Stimulated activated CD4-positive, alpha-beta T cell treated with anti-CD3 and anti-CD28 coated beads, Interleukin-15, amount 100 ng/mL, for 1 hour (primary cell): ENCODE measurements at places on chromosomes 4 and X.
A peak's percentile ranks its signal among the peaks of the same experiment; 100 is the strongest.

GRCh38 chr4:23881674-23882337 lies 8.0 kb downstream of the PPARGC1A start:
- no peak for DNase-seq

DNA sequence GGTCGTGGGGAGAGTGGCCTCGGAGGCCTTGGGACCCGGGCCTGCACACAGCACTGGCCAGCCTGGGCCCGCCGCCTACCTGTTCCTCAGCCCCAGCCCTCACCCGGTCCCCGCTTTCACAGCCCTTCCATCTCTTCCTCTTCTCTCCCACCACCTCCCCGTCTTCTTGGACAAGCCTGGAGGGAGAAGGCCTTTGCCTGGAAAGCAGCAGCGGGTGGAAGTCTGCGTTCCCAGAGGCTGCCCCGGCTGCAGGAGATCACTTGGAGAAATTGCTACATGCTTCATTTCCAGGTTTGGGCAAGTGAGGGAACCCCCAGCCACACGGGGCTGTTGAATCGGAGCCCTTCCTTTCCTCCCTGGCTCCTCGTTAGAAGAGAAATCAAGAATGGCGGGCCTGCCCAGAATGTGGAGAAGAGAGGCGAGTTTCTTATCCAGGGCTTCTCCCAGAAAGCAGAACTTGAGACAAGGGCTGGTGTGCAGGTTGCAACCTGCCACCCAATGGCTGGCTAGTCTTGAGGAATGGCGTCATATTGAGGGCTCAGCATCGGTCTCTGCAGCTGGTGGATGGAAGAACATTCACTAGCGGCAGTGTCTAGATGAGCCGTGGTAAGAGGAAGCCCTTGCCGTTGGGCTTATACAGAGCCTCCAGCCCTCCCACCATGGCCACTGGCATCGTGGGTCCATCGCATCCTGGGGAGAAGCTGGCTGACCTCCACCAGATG lies 1.2 kb upstream of the PDZD4 start:
- DNase-seq, result no peak

- no peak for DNase-seq
These were observed 495.0 kb upstream of the SLIT2 start for GRCh38 chr4:19756661-19757060.

GRCh38 chrX:148722966-148723365 lies 222.5 kb downstream of the AFF2 start:
- no peak for DNase-seq

DNA sequence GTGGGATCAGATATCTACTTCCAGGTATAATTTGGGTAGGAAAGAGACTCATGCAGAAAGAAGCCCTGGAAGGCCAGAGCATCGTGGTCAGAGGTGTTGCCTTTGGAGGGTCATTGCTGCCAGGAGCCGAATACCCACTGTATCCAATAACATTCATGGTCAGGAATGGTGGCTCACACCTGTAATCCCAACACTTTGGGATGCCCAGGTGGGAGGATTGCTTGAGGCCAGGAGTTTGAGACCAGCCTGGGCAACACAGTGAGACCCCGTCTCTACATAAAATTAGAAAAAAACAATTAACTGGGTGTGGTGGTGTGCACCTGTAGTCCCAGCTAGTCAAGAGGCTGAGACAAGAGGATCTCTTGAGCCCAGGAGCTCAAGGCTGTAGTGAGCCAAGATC lies 10.9 kb upstream of the F11 start:
- DNase-seq, result no peak

DNA sequence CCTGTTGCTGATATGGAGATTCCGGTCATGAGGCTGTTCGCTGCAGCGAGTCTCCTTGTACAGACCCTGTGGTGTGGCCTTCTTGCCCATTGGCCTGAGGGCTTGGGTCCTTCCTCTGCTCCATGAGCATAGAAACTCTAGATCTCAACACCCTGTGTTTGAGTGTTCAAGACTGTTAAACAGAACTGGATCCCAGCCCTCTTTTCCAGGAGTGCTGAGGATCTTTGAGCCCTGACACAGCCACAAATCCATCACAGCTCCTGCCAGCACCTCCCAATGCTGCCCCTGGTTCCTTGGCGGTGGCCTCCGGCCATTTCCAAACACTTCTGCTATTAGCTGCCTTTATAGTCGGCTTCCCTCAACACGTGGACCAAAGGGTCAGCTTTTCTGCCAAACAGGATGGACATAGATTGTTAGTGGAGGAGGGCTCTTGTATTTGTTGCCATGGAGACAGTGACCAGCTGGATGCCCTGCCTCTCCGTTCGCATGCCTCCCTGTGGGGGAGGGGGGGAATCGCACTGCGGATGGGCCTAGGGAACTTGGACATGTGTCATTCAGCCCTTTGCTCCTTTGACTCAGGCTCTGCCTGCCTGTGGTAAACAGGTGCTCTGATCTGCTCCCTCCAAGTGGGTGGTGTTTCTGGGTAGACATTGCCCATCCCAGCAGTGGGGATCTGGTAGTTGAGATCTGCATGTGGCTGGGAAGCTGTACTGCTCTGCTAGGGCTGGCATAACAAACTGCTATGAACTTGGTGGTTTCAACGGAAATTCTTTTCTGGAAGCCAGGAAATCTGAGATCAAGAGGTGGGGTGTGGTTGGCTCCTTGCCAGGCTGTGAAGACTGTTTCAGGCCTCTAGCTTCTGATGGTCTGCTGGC lies 6.9 kb upstream of the WDR1 start:
- DNase-seq, result no peak

GRCh38 chr4:6989331-6989923 lies 53.7 kb upstream of the TADA2B start:
- DNase-seq, result no peak

DNA sequence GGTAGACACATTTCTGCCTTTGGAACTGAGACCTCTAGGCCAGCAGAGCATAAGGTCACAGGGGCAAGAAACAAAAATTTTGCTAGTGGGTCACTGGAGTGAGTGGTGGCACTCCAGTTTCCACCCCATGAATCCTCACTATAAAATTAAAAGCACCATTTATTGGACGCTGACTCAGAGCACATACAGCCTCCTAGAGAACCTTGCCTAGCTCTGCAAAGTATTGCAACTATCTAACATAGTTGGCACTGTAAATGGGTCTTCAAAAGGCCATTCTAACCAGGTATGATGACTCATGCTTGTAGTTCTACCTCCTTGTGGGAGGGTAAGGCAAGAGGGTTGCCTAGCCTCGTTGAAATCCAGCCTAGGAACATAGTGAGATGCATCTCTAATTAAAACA lies 25.1 kb downstream of the RRAGB start:
- DNase-seq, result no peak

DNA sequence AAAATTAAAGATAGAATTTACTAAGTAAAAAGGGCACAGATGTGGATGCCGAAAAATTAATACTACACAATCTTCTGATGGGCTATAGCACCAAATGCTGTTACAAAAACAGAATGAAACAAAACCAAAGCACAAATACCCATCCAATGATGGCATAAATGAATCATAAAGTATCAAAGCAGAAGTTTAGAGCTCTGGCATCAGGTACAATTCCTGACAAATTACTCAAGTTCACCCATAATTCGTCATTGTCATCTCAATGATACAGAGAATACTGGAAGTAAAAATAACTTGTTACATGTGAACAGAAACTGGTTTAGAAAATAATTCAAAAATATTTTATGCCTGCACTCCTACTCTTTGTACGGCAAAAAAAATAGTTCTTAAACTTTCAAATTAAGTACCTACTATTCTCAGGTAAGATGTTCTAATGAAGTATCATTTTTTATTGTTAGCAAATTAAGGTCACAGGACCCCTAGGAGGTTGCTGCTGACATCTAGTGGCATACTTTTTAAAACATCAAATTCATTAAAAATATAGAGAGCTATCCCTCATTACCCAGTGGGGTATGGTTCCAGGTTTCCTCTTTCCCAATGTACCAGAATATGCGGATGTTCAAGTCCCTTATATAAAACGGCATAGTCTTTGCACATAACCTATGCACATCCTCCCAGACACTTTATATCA lies 126.1 kb downstream of the INPP4B start:
- no peak for DNase-seq

DNA sequence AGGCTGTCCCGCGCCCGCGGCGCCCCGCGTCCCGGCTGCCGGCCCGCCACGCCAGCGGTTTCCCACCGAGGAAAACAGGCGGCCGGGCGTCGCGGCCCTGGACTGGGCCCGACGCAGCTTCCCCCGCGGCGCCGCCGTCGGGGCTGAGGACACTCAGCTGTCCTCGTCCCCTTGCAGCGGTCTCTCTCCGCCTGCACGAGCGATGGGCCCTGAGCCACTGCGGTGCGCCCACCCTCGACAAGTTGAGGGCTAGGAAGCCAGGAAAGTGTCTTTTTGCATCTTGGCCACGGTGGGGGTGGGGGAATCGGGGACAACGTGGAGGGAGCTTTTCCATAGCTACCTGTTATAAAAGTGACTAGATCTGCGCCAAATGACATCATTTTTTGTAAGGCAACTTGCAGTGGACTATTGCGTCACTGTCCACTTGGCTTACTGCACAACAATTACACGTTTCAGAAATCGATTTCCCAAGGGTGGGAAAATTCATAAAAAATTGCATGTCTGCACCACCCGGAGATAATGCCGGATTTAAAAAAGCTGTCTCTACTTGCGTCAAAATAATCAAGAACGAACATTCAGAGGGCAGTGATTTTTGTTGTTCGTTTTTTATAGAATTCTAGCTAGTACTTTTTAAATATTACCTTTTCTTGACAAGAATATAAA lies 1.1 kb downstream of the KLHL15 start:
- peak; percentile 3 for DNase-seq

- no peak for DNase-seq
These were observed 52.5 kb downstream of the LINC00632 start for GRCh38 chrX:140762061-140762460.

DNA sequence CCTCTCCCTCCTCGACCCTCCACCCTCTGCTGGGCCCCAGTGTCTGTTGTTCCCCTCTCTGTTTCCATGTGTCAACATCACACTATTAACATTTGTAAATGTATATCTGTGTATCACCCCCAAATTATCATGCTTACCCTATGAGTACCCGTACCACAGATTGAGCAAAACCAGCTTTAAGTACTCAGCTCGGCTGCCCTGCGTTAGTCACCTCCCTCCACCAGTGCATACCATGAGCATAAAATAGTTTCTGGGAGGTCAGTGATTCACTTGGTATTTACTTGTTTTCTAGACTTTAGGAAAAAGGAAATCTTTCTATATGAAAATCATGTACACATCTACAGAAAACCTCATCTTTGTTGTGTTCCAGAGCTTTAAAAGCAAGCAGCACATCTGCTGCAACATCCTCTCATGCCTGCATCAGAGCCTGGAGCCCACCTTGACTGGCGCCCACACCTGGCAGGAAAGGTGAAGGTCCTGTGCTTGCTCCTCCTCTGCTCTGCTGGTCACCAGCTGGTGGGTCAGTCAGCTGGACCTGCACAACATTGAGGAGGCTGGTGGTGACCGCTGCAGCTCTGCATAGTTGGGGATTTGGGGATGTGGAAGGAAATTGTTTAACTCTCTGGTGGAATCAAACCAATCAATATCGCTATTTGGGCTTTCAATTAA lies 214.4 kb upstream of the KLF3 start:
- DNase-seq, result no peak

DNA sequence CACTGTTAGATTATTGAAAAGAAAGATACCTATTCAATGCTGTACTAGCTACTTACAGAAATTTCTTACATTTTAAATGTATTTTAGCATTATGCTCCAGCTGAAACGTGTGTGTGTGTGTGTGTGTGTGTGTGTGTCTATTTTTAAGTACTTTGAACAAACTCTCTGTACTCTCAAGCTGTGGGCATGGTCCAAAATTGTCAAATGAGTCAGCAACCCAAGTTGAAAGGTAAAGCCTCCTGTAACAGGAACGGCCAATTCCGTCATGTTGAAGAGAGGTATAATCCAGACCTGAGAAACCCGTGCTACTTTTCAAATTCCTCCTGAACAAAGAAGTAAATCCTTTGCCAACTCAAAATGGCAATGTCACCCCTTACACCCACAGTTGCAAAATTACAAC lies 20.5 kb downstream of the MAOB start:
- DNase-seq, result no peak

- DNase-seq, result no peak
These were observed 201.8 kb upstream of the NDST4 start for GRCh38 chr4:115315182-115315581.

GRCh38 chrX:41043674-41044345 lies 41.4 kb upstream of the USP9X start:
- DNase-seq, result no peak

DNA sequence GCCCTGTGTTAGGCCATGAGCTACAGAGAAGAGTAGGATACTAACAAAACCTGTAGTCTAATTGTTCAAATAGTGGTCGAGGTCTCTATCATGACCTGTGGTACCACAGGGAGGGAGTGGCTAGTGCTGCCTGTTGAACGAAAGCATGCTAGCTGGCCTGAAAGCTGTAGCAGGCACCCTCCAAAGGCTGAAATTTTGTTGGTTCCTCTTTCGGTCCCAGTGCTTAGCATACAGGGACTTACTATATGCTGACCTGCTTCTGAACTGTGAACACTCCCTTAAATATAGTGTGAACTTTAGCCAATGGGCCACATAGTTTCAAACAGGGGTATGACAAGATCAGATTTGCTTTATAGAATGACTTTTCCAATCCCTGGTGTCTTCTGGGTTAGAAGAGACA lies 113.4 kb downstream of the PJA1 start:
- DNase-seq, result no peak

DNA sequence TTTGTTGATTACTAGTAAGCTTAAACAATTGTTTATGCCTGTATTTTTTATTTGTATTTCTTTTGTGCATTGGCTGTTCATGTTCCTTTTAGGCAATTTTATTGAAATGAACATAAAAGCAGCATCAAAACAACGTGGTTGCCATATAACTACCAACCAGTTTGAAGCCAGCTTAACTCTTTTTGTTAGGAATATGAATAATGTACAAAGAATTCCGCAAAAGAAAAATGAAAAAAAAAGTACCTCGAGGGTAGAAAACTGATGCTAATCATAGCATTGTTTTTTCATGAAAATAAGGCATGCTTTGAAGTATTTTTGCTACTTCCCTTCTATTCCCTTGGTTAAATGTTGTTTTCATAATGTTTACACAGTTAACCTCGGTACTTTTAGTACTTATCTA lies 1024.0 kb upstream of the SLIT2 start:
- DNase-seq, result no peak

DNA sequence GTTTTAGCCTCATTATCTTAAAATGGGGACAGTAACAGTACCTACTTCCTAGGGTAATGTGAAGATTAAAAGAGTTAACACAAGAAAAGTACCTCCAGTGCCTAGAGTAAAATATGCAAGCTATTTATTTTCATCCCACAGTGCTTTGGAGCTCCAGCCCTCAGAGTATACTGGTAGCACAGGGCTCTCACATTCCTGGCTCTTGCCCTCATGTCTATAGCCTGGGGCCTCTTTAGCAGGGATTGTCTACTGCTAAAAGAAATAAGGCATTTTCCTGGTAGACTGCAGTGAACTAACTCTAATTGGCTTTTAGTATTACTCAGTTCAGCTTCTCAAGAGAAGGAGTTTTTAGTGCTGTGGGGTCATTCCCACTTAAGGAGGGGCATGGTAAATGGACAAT lies 60.8 kb downstream of the RRAGB start:
- no peak for DNase-seq
